ENCODE measurements at places on chromosomes 7 and 10. TPM values are rescaled to one million over a fixed set of nuclear protein-coding genes. Genes with fewer than 3 reads are reported as not detected.
A peak's percentile ranks its signal among the peaks of the same experiment; 100 is the strongest.

DNA sequence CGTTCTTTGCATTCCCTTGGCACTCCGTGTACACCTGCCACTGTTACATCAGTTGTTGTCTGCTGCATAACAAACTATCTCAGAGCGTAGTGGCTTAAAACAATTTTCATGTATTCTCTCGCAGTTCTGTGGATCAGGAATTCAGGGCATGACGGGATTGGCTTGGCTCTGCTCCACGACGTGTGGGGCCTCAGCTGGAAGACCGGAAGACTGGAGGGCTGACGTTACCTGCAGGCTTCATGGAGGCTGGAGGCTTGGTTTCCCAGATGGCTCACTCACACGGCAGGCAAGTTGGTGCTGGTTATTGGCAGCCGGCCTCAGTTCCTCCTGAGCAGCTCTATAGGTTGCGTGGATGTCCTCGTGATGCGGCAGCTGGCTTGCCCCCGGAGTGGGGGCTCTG, 25.5 kb downstream of the NYAP1 start:
- no peak overlapping the region for H3K4me3 ChIP-seq
- no peak for DNase-seq
- no peak overlapping the region for H3K27ac ChIP-seq
- peaks cover 3% of the 10 kb centered on the region for H3K4me1 ChIP-seq
- no peaks in the 10 kb centered on the region for H3K36me3 ChIP-seq
- H3K27me3 ChIP-seq, result peaks cover 9% of the 10 kb centered on the region

- no peaks in the 10 kb centered on the region for H3K27me3 ChIP-seq
- no peak for DNase-seq
- peaks cover 79% of the 10 kb centered on the region for H3K36me3 ChIP-seq
- no peak overlapping the region for H3K27ac ChIP-seq
Observed at GRCh38 chr7:143304938-143305337, 11.0 kb upstream of the CLCN1 start.

DNA sequence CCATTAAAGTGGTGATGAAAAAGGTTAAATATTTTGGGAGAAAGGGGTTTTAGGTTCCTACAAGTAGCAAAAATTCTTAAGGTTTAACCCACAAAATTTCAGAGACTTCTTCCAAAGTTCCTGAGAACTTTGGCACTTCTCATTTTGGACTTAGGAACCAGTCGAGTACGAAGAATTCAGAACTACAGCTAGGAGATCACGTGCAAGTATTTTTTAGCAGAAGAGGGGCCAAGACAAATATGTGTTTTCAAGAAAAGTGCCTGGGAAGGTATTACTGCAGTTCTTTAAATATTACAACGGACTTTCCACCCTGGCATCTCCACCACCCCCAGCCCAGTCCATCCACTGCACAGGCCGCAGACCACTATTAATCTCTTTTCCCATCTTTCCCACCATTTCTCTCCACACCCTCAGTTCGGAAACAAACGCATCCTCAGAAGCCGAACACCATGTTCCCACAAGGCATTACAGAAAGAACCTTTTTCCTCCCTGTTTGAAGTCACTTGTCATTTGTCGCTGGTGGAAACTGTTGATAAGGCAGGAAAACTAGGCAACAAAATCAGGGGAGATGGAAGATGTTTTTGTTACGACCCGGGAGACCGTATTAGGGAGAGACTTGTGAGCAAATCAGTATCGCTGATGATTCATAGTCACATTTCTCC, 7.1 kb downstream of the INHBA start:
- peaks cover 67% of the 10 kb centered on the region for H3K4me1 ChIP-seq
- H3K27ac ChIP-seq, result peak overlapping the region; percentile 99
- no peak for DNase-seq

- no peaks in the 10 kb centered on the region for H3K4me1 ChIP-seq
- H3K27me3 ChIP-seq, result no peaks in the 10 kb centered on the region
- H3K36me3 ChIP-seq, result no peaks in the 10 kb centered on the region
- no peak overlapping the region for H3K27ac ChIP-seq
Observed at GRCh38 chr10:104472505-104472904, 118.9 kb downstream of the CFAP58 start.

DNA sequence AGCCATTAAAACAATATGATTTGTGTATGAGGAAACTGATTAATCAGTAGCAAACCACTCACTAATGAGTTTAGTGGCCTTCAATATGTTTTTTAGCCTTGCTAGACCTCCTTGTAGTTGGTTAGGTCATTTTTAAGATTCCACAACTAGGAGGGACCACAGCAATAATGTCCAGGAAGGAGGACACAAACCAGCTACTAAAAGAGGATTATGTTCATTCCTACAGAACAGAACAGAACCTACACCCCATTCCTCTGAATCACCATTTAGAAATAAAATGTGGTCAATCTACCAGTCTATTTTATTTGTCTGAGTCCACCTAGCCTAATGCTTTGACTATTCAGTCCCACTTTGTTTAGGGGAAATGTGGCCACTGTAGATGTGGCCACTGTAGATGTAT, 226.3 kb downstream of the GLI3 start:
- no peak overlapping the region for H3K4me3 ChIP-seq
- H3K4me1 ChIP-seq, result peaks cover 9% of the 10 kb centered on the region
- H3K36me3 ChIP-seq, result peaks cover 57% of the 10 kb centered on the region
- no peak for DNase-seq

DNA sequence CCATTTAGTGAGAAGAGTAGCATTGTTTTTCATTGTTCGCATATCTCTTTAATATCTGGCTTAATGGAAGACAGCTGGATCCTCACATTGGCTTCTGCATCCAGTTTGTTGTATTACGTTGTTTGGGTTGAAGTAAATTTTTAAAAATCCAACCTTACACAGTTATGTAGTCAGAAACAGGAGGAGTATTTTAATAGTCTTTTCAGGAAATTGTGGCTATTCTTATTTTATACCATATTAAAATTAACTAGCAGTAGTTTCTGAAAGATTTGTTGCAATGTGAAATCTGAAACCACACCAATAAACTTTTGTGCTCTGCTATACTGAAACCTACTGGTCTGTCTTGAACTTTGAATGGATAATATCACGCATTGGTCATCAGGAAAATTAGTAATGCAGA, 27.9 kb downstream of the MYPN start:
- no peaks in the 10 kb centered on the region for H3K27me3 ChIP-seq
- H3K27ac ChIP-seq, result peak overlapping the region; percentile 60
- peaks cover 47% of the 10 kb centered on the region for H3K4me1 ChIP-seq
- no peaks in the 10 kb centered on the region for H3K36me3 ChIP-seq
- DNase-seq, result no peak

DNA sequence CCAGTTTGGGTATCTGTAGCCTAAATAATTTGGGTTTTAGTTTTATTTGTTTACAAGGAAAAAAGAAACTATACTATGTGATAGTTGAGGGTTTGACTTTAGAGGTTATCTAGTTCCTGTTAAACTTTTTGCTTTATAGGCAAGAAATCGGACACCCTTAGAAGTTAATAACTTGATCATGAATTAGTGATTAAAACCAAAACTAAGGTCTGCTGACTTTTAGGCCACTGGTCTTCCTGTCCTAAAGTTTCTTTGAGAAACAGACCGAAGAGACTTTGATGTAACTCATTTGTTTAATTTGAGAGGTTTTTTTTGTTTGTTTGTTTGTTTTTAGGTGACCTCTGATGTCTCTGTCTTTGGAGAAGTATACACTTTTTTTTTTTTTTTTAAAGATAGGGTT, 59.7 kb downstream of the PHTF2 start:
- H3K27ac ChIP-seq, result no peak overlapping the region
- H3K27me3 ChIP-seq, result no peaks in the 10 kb centered on the region
- no peak overlapping the region for H3K4me3 ChIP-seq
- H3K36me3 ChIP-seq, result peaks cover 3% of the 10 kb centered on the region
- no peak for DNase-seq

GRCh38 chr7:31687024-31687748, at the start of gene PPP1R17:
Gene PPP1R17, plus strand, starts transcription at chr7:31687215. Its CDS starts 5,227 bp downstream, at chr7:31692442.
- no peak within 1 kb of the TSS for H3K27ac ChIP-seq
- H3K27me3 ChIP-seq, result peaks cover 5% of the 10 kb centered on the region
- H3K4me3 ChIP-seq, result no peak within 1 kb of the TSS
- no peak for DNase-seq
- H3K4me1 ChIP-seq, result no peaks in the 10 kb centered on the region

DNA sequence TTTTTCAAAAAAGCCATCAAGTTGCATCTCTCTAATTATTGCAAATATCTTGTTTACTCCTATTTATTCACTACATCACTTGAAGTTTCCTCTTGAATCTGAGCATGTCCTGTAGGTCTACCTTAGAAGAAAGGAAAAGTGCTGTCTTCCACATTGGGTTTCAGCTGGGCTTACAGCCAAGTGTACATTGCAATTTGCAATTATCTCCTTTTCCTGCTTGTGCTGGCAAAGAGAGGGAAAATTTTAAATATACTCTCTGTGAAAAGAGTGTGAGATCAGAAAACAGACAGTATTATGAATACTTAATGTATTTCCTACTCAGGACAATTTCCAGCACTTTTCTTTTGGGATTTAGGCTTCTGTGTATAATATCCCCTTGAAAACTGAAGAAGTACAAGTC, 839.7 kb downstream of the CNTNAP2 start:
- no peaks in the 10 kb centered on the region for H3K36me3 ChIP-seq

The SLC18A2 gene
- total RNA-seq, result not detected

The VGF gene
- total RNA-seq, result 0.24 TPM

The CPA4 gene
- 23.6 TPM for total RNA-seq

The GIMAP1 gene
- total RNA-seq, result not detected

The MPP7 gene
- 37.4 TPM for total RNA-seq

The OPN1SW gene
- total RNA-seq, result not detected
